GM04504 (cell line): ENCODE measurements at places on chromosomes 2 and 18.

DNA sequence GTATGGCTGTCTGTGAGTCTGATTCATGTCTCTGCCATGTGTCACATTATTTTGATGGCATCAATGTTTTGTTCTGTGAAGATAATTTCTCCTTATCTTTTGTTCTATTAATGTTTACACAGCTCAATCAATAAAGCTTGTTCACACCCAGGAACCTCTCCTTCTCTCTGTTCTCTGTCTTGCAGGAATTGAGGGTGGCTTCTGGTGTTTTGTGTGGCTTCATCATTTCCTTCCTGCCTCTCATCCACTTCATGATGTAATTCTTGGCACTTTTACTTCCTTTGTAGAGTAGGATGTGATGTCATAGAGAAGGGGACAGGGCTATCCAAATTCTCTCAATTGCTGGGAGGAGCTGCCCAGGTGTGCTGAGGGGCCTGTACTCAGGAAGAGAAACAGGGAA is 27.2 kb downstream of the ASXL3 start:
- DNase-seq: no peak

GRCh38 chr2:212726403-212726802 is 187.8 kb upstream of the ERBB4 start:
- DNase-seq: no peak

GRCh38 chr18:25831301-25831701 is 259.1 kb downstream of the SS18 start:
- no peak for DNase-seq

GRCh38 chr2:163665817-163666216 is 70.0 kb downstream of the FIGN start:
- DNase-seq: no peak

- no peak for DNase-seq
These were observed 6.0 kb upstream of the INPP5D start for GRCh38 chr2:233053928-233054784.
